ENCODE measurements at places on chromosomes 11 and 22.

DNA sequence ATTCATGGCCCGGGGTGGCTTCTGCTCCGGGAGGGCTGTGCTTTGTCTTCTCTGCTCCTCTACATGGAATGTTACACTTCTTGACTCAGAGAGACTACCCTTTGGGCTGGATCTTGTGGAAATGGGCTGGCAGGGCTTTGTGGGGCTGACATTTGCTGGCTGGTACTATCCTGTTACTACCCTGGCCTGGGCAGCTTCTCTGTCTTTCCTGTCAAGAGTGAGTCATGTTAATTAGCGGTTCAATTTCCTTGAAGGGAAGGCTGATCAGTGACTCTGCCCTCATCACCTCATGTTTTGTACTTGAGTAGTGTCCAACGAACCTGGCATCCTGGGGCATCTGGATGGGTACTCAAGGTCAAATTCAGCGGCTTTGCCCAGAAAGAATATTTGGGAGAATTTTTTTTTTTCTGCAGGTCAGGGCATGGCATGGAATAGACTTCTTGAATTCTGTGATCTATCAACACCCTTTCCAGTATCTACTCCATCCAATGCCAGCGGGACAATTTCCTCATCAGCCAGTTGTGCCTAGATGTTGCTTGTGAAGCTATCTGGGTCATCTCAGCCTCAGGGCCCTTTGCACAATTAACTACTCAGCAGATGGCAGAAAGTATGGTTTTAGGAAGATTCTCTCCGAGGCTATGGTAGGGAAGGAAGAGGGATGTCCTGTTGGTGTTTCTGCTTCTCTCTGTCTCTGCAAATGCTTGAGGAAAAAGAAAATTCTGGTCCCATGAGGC, 140.5 kb upstream of the PLET1 start:
- DNase-seq, result no peak

GRCh38 chr11:62431171-62431901, 12.5 kb downstream of the SCGB1A1 start:
- no peak for DNase-seq

- no peak for DNase-seq
Measured at GRCh38 chr11:11993839-11994238, 14.6 kb downstream of the DKK3 start.

GRCh38 chr11:76073724-76074123, 132.6 kb downstream of the WNT11 start:
- no peak for DNase-seq

DNA sequence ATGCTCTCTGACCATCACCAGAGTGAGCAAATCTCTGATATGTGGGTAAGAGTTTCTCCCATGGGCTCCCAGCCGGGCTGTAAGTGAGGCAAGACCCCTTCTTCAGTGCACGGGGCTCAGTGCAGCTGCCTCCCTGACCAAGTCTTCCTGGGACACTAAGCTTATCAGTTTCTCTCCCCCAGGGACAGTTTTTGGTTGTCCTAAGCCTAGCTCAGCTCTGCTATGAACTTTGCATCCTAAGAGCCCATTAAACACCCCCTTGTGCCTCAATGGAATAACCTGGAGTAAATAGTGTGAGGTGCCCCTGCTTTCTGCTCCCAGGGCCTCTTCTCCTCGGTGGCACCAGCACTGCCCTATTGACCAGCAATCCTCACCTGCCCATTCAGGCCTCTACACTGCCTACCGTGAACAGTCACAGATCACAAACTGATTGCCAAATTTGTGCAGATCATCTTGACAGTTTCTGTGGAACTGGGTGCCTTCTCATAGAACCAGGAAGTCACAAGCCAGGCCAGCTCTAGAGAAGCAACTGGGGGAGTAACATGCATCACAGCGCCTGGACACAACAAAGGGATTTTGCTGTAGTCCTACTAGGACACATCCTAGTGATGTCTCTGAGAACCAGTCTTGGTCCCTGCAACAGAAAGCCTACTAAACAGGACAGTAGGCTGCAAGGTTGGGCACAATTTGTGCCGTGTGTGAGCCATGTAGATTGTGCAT, 19.5 kb upstream of the IGLL5 start:
- DNase-seq, result no peak

DNA sequence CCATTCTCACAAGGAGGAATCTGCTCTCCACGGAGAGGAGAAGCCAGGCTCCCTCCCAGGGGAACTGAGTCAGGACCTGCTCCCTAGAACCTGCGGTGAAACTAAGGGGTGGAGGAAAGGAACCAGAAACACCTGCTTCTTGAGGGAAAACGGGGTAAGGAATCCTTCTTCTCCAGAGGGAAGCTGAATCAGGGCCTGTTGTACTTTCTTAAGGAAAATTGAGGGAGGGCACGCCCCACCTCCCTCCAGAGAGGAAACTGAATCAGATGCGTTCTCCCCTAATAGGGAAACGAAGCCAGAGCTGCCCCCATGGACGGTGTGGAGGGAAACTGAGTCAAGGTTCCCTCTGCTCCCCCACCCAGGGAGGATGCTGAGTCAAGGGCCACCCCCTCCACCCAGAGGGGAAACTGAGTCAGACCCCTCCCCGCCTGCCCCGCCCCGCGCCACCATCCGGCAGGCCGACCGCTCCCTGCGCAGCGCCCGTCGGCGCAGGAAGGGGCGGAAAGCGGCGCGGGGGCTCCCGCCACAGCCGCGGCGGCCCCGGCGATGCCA, 393 bp downstream of the RELA start:
- no peak for DNase-seq

DNA sequence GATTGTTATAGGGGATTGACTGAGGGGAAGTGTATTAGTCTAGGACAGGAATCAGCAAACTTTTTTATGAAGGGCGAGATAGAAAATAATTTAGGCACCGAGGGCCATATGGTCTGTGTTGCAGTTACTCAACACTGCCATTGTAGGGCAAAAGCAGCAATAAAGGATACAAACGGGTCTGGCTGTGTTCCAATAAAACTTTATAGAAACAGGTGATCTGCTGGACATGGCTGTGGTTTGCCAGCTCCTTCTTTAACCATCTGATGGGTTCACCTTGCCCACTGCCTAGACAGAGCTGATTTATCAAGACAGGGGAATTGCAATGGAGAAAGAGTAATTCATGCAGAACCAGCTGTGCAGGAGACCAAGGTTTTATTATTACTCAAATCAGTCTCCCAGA, 20.0 kb downstream of the PRR5L start:
- no peak for DNase-seq

DNA sequence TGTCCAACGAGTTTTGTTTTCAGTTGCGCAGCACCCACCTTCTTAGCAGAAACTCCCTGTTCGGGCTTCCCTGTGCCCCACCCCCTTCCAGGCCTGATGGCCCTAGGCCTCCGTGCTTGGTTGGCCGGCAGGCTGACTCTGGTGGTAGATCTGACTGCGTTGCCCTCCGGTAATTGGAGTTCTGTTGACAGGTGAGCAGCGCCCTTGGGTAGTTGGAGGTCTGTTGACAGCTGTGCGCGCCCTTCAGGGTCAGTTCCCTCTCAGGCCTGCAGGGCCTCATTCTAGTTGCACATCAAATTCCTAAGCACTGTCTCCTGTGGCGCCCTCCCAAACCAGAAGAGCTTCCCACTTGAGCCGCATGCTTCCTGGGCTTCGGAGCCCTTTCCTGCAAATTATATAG, 776 bp downstream of the DGCR6 start:
- no peak for DNase-seq

- no peak for DNase-seq
Measured at GRCh38 chr11:37199082-37199481, 601.0 kb upstream of the RAG2 start.

- no peak for DNase-seq
Measured at GRCh38 chr22:39685336-39686177, 115.0 kb downstream of the CACNA1I start.

GRCh38 chr11:131816051-131816450, 445.6 kb downstream of the NTM start:
- DNase-seq, result no peak

DNA sequence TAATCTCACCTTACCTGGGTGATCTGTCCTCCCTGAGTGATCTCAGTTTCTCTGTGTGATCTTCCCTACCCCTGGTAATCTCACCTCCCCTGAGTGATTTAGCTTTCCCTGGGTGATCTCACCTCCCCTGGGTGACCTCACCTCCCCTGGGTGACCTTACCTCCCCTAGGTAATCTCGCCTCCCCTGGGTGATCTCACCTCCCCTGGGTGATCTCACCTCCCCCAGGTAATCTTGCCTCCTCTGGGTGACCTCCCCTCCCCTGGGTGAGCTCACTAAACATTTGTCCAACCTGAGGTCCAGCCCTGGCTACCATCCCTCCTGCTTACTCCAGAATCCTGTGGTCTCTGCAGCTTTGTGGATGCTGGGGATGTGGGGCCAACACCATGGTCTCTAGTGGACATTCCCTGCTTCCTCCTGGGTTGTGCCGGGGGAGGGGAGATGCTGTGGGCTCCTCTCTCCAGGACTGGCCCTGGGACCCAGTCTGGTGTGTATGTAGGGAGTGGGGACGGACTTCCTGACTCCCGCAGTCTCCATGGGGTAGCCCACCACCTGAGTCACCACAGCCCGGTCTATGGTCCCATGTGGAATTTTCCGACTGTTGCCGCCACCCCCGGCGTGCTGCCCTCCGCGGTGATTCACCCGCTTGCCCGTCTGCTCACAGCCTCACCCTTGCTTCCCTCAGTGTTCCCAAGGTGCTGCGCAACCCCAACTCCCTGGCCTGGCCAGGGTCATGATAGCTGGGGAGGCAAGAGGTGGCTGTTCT, 9.9 kb downstream of the LSP1 start:
- no peak for DNase-seq

- no peak for DNase-seq
Measured at GRCh38 chr11:69726481-69726880, 22.7 kb upstream of the FGF19 start.

DNA sequence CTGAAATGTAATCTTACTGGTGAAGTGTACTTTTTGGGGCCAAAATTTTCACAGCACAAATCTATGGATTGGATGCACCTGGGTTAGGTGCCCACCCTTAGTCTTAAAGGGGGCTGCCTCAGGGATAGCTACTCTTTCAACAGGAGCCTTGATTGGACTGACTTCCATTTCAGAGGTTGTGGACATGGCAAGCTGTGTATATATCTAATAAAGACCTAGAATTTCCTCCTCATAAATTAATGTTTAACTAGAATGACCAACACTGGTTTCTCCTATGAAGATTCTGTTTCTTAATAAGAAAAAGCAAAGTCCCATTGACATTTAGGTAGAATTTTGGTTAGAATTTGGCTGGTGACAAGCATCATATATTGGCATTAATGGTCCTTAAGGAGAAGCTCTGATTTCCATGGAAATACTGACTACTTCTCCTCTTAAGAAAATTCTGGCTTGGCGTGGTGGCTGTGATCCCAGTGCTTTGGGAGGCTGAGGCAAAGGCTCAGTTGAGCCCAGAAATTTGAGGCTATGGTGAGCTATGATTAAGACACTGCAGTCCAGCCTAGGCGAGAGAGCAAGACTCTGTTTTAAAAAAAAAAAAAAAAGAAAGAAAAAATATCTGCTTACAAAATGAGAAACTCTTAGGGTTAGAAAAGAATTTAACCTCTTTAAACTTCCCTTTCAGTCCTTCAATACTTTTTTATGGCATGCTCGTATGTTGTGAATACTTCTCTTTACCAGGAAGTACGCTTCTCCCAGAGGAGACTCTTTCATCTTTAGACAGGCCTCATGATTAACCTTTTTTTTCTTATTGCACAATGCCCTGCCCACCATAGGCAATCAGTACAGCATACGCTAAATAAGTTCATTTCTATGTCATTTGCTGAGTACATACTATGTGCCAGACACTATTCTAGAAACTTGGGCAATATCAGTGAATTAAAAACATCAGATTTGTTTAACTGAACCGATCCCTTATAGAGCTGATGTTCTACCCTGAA, 77.2 kb downstream of the PRR5L start:
- DNase-seq, result no peak

- no peak for DNase-seq
Measured at GRCh38 chr11:9777525-9777924, 113.6 kb downstream of the SWAP70 start.

DNA sequence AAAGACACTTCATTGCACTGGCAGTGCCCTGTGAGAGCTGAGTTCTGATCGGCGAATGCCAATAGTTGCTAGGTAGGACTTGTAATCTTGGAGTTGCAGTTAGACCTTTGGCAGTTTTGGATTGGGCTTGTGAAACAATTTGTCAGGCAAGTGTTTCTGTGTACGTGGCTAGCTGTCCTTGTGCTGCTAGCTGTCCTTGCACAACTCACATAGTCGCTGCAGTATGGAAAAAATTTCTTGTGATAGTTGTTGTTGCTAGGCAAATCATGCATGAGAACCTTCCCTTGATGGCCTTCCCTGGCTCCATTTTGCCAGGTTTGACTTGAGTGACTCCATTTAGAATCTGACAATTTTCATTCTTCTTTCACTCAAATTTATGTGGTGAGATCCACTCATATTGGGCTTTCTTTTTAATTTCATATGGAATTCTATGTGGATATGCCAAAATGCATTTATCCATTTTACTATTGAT, 140.7 kb downstream of the APIP start:
- DNase-seq, result no peak

DNA sequence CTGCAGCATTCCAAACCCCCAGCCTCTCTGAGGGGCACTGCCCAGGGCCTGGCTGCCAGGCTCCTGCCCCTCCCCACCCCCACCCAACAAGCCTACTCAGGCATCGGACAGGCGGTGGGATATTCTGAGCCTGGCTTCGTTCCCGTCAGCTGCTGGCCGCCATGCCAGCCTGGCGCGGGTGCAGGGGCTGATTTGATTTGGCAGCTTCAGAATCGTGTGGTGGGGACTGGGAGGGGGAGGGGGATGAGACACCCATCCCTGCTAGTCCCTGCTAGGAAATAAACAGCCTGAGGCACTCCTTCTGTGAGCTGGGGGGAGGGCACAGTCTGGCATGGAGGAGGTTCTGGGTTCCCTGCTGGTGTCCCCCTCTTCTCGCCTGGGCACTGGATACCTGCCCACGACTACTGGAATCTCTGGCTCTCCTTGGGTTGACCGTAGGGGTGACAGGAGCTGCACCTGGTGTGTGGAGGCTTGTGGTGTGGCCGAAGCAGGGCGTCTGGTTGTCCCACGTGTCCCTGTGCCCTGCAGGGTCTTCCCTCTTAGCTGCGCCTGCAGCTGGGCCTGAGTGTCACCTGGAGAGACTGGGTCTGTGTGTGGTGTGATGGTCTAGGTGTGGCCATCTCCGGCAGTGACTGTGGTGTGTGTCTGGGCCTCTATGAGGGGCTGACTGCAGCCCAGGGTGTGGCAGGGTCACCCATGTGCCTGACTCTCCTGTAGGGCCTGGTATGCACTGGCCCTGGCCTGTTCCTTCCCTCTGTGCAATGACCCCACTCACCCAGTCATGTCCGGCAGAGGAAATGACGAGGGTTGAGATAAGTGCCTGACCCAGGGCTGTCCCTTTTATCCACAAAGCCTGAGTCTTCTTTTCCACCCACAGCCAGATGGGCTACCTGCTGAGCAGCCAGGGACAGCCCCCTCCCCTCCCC, 42.2 kb downstream of the PDE2A start:
- DNase-seq, result peak; percentile 86

GRCh38 chr22:30701872-30702271, 7.2 kb downstream of the OSBP2 start:
- no peak for DNase-seq

- DNase-seq, result no peak
Measured at GRCh38 chr11:124518989-124519451, 24.4 kb downstream of the OR8B12 start.

All from femur (tissue), 1 donor.